Stimulated activated CD8-positive, alpha-beta memory T cell treated with anti-CD3 and anti-CD28 coated beads, Interleukin-7, amount 100 ng/mL, for 24 hours (primary cell): ENCODE measurements at places on chromosomes 6 and 20.

DNA sequence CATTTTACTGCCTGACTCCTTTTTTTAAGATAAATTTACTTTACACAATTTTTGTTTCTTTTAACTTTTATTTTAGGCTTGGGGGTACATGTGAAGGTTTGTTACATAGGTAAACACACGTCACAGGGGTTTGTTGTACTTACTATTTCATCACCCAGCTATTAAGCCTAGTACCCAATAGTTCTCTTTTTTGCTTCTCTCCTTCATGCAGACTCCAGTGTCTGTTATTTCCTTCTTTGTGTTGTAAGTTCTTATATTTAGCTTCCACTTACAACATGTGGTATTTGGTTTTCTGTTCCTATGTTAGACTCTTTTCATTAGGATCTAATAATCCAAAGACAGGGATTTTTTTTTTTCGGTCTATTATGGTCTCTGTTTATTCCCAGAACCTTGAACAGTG, 83.5 kb upstream of the CCN6 start:
- DNase-seq: no peak

DNA sequence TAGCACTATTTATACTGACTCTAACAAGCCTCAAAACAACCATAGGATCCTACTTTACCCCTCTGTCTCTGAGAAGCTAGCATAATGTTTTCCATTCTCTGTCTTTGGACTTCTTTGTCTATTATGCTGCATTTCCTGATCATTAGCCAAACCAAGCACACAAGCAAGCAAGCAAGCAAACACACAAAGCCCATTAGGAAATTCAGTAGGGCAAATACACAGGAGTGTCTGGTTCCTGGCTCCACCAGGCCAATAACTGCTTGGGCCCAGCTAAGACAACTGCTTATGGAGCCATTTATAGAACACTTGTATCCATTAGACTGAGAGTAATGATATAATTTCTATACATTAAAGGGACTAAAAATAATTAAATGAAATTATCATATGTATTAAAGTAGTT, 952.9 kb upstream of the EPHA7 start:
- no peak for DNase-seq

DNA sequence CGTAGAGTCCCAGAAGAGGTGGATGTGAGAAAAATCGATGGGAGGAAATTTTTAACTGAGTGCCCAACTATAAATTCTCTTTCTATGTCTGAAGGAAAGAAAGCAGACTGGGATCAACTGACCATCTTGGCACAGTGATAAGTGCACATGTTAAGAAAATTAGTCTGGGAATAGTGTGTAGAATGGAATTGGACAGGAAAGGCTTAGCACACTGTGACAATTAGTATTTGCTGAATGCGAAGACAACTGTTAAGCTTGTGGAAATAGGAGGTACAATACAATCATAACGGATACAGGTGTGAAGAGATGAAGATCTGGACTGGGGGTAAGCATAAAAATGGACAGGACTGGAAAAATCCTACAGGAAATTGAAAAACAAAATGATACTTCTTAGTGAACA, 114.3 kb downstream of the FAM50B start:
- no peak for DNase-seq

DNA sequence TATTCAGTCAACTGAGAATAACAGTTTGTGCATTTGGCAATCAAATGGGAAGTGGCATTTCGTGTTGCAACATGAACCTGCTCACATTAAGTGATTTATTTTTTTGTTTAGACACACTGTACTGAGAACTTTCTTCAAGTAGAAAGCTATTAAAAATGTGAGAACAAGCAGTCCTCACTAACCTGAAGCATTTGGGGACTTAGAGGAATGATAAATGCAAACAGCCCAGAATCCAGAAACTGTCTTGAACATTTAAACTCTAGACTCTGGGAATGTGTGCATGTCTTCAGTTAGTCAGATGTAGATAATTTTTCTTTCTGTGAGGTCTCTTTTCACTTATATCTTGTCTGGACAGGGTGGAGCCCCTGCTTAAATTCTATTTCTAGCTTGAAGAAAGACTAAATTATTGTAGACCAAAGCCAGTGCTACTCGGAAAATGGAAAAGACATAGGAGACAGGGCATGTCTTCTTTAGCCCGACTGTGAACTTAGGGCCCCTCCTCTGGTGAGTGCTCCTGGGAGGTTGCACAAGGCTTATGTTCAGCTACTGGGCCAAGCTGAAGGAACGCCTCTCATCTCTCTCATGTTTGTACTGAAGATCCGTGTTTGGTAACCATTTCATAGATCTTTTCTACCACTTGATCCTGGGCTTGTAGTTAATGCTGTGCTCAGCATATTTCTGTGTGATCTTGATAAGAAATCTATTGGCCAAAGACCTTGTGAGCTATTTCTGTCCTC, 70.1 kb downstream of the SLX4IP start:
- no peak for DNase-seq

DNA sequence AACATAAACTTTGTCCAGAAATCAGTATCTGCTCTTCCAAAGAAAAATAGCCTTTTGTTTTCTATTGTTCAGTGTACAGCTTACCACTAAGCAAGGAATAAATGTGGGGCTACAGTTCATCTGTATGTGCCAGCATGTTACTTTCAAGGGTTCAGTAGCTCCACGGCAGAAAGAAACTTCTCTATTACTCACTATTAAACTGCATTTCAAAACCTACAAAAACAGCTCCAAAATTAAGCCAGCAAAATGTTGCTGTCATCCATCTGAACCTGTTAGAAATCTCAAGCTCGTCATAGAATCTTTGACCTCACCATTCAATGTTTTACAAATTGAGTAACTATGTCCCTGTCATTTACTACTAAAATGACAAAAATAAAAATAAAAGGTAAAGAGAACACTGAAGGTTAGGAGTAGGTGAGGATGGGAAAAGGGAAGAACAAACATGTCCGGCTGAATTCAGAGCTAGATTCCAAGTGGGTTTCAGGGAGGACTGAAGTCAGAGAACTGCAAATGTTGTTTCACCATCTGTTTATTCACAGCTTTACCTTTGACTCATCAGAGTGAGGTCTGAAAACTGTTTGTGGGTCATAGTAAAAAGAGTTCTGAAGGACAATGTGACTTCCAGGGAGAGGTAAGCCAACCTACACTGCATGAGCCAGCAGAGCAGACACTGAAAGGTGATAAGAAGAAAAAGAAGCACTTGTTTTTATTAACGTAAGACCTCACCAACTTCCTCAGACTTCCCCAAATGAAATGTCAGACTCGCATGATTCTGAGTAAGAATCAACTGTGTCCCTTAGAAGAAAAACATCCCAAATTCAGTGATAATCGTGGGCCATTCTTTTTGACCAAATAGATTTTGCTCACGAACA, 62.0 kb downstream of the ATXN1 start:
- no peak for DNase-seq

DNA sequence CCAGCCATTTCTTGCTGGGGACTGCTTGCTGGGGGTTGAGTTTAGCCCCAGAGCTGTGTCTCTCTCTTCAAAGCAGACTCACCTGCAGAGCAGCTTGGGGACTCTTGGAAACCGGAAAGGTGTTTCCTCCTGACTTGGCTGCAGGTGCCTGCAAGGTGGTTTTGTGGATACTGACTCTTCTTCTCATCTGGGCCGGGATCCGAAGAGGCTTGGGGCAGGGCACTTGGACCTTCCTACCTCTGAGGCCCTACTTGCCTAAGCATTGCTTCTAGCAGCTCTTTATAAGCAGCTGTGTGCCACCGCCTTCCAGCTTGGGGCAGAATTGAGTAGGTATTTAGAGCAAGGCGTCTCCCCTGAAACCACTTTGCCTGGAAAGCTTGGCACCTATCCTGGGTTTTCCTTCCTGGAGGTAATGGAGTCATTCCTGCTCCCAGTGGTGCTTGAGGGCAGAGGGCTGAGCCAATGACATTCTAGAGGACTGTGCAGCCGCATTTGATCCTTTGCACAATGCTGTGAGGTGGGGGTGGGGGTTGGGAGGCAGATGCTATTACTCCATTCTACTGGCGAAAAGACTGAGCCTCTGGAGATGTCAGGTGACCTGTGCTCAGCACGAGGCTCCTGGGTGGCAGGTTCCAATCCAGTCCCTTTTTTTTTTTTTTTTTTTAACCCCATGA, 3.4 kb upstream of the CTSZ start:
- DNase-seq: no peak

GRCh38 chr6:163340201-163340887, 74.2 kb upstream of the QKI start:
- no peak for DNase-seq

DNA sequence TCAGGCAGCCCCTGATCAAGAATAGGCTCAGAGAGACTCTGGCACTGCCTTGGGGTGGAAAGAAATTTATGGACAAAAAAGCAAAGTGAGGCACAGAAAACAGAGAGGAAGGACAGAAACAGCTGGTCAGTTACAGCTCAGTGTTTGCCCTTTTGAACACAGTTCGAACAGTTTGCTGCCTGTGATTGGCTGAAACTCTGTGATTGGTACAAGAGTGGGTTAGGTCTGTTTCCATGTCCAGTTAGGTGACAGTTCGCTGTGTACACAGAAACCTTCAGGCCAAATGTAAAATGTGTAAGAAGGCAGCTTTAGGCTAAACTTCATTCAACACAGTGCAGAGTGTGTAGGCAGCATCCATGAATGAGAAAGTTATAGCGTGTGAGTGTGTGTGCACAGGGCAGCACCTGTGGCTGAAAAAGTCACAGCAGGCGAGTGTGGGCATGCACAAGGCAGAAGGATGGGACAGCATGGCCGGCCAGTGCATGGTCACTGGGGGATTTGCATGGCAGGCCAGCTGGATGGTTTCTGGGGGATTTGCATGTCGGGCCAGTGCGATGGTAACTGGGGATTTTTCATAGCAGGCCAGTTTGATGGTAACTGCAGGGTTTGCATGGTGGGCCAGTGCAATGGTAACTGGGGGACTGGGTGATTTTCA, 75.4 kb upstream of the FRMD1 start:
- no peak for DNase-seq
